ENCODE measurements at places on chromosomes 12 and 14.

DNA sequence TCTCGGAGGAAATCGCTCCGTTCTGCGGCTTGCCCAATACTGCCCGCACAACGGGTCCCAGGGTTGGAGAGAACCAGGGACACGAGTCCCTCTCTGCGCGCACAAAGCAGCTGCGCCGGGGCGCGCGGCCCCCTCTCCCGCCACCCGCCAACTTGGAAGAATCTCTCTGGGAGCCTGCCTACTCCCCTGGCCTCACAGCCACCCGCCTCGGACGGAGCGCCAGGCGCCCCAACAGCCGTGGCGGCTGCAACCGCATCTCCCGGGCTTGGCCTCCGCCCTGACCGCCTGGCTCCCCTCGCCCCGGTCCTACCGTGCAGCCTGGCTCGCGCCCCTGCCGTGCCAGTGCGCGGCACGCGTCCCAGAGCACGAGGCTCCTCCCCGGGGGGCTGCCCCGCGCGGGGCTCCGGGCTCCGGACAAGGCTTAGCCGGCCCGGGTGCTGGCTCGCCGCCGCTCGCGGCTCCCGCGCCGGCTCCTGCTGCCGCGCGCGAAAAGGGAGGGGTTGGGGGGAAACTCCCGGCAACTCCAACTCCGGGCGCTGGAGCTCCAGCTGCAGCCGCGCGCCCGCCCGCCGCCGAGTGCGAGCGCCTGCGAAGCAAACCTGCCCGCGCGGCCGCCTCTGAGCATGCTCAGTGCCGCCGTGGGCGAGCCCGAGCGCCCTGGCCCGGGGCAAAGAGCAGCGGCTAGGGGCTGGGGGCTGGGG, at the start of gene STXBP6:
STXBP6 (minus strand) TSS at position 580 of the 701 bp plus-strand sequence. CDS start 75,329 bp downstream, outside the sequence.
- no peak for DNase-seq

GRCh38 chr12:70919597-70920035, 922 bp downstream of the PTPRR start:
- DNase-seq: no peak

- DNase-seq: no peak
Measured at GRCh38 chr14:74713395-74713735, 421 bp downstream of the FCF1 start.

- DNase-seq: no peak
Measured at GRCh38 chr14:79788346-79788745, 423.0 kb downstream of the DIO2 start.

DNA sequence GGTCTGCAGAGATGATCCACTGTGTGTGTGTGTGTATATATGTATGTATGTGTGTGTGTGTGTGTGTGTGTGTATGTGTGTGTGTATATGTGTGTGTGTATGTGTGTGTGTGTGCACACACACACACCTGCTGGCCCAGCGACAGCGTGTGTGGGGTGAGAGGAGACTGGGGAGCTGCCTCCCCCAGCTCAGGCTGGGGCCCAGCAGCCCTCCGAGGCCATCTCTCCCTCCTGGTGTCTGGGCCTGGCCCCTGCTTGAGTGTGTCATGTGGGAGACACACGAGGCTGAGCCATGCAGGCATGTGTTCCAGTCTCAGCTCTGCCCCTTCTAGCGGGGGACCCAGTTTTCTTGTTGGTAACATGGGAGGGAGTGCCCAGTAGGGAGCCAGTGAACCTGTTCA, 10.0 kb upstream of the TNFAIP2 start:
- DNase-seq: no peak

GRCh38 chr14:101320396-101320795, 240.9 kb upstream of the DIO3 start:
- DNase-seq: no peak

- no peak for DNase-seq
Measured at GRCh38 chr14:83312511-83312910, 1778.9 kb upstream of the SEL1L start.

DNA sequence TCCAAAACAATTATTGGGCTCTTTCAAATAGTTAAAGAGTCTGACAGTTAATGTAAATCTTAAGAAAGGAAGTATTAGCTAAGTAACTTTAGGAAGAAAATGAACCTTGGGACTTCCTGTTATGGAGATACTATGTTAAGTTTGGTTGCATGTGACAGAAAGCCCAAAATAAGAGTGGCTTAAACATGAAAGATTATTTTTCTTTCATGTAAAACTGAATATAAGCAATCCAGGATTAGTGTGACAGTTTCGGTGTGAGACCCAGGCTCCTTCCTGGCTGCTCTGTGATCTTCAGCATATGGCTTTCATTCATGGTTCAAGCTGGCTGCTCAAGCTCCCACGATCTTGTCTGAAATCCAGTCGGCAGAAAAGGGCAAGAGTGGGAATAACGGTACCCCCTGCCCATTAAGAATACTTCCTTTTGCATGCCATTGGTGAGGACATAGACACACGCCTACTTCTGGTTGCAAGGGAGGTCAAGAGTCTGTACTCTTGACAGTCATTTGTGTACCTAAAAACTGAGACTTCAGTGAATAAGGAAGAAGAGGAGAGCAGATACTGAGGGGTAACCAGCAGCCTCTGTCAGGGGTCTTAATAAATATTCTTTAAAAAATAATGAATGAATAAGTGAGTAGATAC, 2.2 kb upstream of the RPAP3 start:
- DNase-seq: no peak

DNA sequence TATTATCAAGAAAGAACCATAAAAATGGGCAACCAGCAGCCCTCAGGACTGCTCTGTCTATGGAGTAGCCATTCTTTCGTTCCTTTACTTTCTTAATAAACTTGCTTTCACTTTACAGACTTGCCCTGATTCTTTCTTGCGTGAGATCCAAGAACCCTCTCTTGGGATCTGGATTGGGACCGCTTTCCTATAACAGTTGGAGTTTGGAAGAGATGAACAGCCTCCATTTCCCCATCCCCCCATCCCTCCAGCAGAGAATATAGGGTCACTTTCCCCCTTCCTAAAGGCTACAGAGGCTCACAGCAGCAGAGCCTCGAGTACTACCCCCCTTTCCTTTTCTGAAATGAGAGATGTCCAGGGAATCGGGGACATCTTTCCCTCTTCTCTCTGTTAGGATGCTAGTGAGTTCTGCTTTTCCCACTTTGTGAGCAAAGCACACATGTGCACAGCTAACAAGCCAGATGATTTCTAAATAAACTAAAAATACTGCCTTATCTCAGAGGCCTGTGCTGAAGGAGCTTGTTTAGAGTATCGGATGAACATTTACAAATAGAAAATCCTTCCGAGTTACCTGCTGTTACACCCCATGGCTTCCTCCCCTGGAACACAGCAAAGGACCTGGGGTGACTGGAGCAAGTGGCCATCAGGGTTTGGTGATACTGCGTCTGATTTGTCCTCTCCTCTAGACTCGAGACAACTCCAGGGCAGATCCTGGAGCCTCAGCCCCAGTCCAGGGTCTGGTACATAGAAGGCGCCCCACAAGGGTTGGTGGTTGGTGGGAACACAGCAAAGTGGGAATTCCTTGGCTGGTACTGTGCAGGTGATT, 144.2 kb downstream of the SLC38A6 start:
- no peak for DNase-seq

GRCh38 chr12:32457251-32458025, 58.1 kb downstream of the FGD4 start:
- no peak for DNase-seq

All from activated naive CD4-positive, alpha-beta T cell treated with Interleukin-2 at 50 U/mL for 16 hours (primary cell).